Neural crest cell (in vitro differentiated cells): ENCODE measurements at places on chromosomes 7 and 10. TPM values are rescaled to one million over a fixed set of nuclear protein-coding genes. Genes with fewer than 3 reads are reported as not detected.

HOXA10 gene
- 0.35 TPM in 1 of 2 replicates, not detected in the other for total RNA-seq

ADAP1 gene
- 5.2 and 6.4 TPM in 2 replicates for total RNA-seq

FAM131B gene
- total RNA-seq: 15.0 and 15.5 TPM in 2 replicates

PANK1 gene
- 46.9 and 47.2 TPM in 2 replicates for total RNA-seq

DNA sequence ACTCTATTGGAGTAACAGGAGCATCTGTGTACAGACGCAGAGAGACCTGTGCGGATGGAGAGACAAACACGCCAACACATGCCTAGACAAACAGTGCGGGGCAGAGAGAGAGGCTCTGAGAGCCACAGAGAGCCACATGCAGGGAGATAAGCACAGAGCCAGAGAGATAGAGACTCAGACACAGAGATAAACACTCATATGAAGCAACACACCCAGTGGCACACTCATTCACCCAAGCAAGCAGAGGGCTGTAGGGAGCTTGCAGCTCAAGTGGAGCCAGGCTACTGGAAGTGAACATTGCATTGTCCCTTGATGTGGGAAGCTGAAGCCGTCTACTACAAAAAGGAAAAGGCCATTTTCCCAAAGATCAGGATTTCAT lies 46.6 kb upstream of the PODXL start:
- DNase-seq: no peak

DNA sequence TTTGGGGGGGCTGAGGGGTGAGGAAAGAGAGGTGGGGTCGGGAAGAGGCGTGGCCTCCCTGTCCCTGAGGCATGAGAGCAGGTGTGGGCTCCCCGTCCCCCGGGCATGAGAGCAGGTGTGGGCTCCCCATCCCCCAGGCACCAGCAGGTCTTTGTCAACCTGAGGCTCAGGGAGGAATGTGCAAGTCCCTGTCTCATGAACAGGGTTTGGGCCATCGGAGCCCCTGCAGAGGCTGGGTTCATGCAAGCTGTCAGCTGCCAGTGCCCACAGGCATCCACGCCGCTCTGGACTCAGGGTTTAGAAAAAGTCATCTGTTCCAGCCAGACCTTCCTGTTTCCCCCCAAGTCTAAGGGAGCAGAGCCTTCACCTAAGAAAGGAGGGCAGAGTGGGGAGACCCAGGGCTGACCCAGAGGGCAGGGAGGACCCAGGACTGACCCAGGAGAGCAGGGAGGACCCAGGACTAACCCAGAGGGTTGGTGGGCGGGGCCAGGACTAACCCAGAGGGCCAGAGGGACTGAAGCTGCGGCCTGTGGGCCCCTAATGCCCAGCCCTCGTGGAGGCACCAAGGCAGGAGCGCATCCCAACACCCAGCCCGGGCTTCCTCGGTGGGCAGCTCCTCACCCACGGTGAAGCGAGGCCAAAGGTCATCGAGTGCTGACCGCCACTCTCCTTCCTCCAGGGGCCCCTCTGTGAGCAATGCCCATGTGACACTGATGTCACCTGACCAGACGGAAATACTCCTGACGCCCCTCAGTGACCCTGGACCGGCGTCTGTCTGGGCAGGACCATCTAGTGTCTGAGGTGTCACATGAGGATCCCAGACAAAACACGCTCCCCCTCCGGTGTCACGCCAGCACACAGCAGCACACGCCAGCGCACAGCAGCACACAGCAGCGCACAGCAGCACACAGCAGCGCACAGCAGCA lies 28.9 kb upstream of the GPR146 start:
- DNase-seq: no peak

- DNase-seq: no peak
These were observed 31.1 kb downstream of the SKIDA1 start for GRCh38 chr10:21494191-21495001.

- no peak for DNase-seq
These were observed 12.0 kb downstream of the IFRD1 start for GRCh38 chr7:112462236-112462635.

- no peak for DNase-seq
These were observed 91.1 kb upstream of the DNAJB12 start for GRCh38 chr10:72445851-72446250.

DNA sequence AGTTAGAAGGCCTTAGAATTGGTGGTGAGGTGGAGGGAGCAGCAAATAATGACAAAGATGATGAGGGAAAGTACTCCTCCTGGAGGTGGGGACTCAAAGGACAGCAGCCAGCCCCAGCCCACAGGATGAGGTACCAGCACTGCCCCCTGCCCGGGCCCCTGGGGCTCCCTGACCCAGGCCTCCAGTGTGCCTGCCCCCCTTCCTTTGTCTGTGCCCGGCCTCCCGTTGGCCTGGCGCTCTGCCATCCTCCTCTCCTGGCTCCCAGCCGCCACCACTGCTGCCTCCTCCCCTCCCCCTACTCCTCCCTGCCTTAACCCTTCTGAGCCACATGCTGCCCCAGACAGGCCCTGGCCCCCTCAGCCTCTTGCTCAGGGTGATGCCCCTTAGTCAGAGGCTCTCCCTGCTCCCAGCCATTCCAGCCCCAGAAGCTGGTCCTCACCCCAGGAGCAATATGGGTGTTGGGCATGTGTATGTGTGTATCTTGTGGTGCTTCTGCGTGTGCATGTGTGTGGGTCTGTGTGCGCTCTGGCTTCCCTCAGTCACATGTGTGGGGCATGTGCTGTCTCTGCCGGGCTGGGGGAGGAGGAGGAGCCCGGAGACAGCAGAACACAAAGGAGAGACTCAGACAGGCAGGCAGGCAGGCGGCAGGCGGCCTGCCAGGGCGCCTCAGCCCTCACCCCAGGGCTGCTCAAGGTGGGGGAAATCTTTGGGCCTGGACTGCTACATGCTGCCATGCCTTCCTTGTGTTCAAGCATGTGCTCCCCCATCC lies 2.6 kb downstream of the LDB1 start:
- DNase-seq: peak; percentile 44

DNA sequence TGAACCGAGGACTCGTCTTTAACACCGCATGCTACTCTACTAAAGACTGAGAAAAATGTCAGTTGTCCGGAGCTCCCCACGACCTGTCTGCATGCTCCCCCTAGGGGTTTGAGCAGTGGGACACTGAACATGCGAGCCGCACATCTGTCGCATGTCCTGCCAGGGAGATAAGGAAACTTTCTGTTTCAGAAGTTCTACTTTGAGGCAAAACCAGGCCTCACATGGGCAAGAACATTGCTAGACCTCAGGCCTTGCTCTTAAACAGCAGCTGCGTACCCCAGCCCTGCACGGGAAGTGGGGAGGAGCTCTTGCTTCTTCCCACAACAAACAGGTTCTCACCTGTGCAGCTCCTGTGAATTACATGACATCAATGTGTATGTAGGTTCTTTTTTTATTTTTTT lies 30.3 kb upstream of the HERPUD2 start:
- DNase-seq: no peak
